ENCODE measurements at places on chromosomes 6 and 20. TPM values are rescaled to one million over a fixed set of nuclear protein-coding genes. Genes with fewer than 3 reads are reported as not detected.
A peak's percentile ranks its signal among the peaks of the same experiment; 100 is the strongest.

DNA sequence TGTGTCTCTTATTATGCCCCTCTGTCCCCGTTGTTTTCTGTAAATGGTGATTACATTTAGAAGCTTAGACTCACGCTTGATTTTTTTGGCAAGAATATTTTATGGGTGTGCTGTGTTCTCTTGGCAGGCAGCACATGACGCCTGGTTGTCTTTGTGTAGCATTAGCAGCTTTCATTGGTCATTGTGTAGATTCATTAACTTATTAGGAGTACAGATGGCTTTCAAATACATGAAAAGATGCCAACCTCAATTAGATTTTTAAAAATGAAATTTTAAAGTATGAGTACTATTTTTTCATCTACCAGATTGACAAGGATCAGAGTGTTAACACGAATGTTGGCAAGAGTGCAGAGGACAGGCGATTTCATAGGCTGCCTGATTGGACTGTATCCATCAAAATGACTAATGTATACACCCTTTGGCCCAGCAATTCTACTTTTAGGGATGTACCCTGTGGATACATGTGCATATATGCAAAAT is 15.2 kb downstream of the COX4I2 start:
- DNase-seq, result no peak

DNA sequence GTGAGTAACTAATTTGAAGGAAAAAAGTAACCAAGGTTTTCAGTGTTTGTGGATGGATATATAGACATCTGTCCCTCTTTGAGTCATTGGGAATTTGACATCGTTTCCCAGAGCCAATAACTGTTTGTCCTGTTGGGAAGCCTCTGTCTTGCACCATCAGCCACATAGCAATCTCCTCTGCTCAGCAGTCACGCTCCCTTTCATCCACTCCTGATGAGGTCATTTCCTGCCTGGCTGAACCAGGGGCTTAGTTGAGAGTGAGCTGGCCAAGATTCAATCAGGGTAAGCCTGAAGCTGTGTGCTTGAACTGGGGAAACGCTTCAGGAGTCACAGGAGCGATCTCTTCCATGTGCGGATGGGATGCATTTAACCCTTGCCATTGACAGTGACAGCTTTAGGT is 121.5 kb upstream of the FOXQ1 start:
- no peak for DNase-seq

DNA sequence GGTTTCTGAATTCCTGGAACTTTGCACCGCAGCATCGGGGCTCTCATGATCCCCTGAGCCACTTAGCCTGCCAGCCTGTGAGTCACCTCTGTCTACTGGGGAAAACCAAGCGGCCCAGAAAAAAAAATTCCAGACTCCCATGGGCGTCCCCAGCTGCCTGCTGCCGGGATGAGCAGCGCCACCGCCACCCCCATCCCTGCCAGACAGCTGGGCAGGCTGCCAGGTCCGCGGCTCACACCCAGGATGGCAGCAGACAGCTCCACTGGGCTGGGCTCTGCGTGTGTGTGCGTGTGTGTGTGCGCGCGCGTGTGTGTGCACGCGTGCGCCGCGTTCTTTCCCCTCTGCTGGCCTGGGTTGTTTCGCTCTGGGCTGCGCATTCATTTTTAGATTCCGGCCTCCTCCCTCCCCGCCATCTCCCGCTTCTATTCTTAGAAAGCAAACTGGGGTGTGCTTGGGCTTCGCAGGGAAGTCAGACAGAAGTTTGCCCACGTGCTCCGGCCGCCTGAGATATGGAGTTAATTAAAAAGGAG is 38.9 kb upstream of the PMEPA1 start:
- DNase-seq, result peak; percentile 89

The ZBTB9 gene
- 3.4 TPM for total RNA-seq

The ENPP3 gene
- 0.13 TPM for total RNA-seq

The BANF2 gene
- 1.5 TPM for total RNA-seq

DNA sequence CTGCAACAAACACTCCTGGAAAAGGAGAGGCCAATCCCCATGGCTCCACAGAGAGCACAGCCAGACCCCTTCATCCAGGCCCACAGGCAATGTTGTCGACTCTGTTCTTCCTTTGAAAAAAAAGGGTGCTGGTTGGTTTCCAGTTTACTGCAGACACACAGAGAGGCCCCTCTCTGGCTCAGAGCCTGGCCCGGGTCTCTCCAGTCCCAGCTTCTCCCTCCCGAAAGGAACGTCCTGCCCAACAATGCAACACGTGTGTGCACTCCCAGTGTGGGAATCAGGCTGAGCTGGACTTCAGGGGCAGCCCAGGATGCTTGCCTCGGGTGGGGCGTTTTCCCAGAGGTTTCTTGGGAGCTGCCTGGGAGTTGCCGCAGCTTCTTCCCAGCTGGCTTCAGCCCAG is 4.5 kb upstream of the NKAIN4 start:
- no peak for DNase-seq

DNA sequence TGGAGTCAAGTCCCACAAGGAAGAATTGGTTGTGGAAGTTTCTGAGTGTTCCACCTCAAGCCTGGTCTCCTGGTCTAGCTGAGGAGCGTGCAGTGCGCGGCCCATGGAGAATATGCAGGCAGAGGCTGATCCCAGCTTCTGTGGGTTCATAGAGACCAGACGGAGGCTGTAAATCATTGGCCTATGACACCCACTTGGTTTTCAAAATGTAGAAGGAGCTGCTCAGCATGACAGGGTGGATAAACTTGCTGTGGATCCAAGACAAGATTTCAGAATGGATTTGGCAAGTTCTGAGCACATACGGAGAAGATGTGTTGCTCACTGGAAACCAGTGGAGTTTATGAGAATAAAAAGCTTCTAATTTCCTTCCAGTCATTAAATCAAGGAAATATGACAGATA is 744 bp downstream of the KIF25 start:
- DNase-seq, result no peak

DNA sequence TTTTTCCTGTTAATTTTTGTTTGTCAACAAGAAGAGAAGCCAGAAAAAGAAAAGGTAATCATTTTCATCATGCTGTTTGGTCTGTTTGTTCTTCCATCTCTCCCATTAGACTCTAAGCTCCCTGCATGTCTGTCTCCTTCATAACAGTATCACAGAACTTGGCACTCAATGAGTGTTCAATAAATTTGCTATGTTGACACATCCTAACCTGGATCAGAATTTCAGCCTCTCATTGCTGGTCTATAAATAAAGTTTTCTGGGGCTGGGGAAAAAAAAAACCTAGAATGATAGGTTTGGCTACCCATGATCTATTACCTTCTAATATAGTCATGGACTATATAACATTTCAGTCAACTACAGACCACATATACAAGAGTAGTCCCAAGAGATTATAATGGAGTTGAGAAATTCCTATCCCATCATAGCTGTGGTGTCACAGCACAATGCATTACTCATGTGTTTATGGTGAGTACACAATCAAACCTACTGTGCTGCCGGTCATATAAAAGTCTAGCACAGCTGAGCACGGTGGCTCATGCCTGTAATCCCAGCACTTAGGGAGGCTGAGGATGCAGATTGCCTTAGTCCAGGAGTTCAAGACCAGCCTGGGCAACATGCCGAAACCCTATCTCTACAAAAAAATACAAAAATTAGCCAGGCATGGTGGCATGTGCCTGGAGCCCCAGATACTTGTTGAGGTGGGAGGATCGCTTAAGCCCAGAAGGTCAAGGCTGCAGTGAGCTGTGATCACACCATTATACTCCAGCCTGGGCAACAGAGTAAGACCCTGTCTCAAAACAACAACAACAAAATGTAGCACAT is 5.9 kb downstream of the NUDT3 start:
- DNase-seq, result no peak

GRCh38 chr6:160226118-160226591 is 32.5 kb downstream of the SLC22A2 start:
- DNase-seq, result no peak

DNA sequence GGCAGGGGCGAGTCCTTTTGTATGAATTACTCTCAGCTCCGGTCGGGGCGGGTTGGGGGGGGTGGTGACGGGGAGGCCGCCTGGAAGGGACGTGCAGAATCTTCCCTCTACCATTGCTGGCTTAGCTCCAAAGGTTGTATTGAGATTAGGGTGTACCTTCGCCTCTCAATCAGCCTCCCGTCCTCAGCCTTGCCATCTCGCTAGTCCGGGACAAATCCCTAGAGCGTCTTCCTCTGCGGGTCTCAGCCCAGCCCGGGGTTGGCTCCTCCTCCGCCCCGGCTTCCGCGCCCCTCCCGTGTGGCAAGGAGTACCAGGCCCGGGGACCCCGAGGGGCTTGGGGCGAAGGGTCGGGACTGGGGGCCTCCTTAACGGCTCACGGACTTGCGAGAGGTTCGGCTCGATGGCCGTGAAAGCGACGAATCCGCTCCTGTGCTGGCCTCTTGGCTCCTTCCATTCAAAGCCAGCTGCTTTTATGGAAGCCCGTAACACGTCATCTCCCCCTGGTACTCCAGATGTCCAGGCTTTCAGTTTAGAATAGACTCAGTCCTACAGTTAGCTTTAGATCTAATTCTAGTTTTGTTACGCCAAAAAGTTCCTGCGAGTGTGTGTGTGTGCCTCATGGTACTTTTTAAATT is 636 bp upstream of the EEF1A1 start:
- DNase-seq, result no peak

The COL9A1 gene
- total RNA-seq, result 1.1 TPM

DNA sequence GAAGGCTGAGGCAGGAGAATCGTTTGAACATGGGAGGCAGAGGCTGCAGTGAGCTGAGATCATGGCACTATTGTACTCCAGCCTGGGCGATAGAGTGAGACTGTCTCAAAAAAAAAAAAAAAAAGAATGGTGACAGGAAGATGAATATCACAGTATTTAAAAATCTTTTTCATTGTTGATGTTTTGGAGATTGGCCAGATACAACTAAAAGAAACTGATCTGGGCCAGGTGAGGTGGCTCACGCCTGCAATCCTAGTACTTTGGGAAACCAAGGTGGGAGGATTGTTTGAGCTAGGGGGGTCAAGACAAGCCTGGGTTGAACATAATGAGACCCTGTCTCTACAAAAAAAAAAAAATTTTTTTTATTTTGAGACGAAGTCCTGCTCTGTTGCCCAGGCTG is 52.1 kb downstream of the TRAF3IP2 start:
- no peak for DNase-seq

DNA sequence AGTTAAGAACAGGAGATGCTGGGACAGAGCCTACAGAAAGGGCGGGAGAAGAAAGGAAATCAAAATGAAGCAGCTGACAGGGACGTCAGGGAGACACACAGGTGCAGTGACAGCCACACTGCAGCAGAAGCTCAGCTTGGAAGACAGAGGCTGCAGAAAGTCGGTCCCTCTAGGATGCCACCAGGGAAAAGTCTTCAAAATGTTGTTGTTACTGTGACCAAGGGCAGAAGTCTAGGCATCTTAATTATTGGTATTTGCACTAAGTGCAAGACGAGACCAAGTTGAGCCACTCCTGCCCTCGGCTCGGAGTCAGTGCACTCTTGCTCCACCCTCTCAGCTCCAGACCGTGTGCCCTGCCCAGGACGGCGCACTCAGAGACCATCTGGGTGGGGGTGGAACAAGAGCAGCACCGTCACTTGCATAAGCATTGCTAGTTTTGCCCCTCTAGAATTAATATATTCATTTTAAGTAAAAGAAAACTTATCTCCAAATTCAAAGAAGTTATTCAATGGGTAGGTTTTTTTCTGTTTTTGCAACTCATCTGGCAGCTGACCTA is 2.6 kb downstream of the PRR18 start:
- no peak for DNase-seq

- no peak for DNase-seq
These were observed 74.3 kb downstream of the ARID1B start for GRCh38 chr6:156851454-156851921.

- no peak for DNase-seq
These were observed 176.3 kb downstream of the KCNQ5 start for GRCh38 chr6:72798196-72798595.

DNA sequence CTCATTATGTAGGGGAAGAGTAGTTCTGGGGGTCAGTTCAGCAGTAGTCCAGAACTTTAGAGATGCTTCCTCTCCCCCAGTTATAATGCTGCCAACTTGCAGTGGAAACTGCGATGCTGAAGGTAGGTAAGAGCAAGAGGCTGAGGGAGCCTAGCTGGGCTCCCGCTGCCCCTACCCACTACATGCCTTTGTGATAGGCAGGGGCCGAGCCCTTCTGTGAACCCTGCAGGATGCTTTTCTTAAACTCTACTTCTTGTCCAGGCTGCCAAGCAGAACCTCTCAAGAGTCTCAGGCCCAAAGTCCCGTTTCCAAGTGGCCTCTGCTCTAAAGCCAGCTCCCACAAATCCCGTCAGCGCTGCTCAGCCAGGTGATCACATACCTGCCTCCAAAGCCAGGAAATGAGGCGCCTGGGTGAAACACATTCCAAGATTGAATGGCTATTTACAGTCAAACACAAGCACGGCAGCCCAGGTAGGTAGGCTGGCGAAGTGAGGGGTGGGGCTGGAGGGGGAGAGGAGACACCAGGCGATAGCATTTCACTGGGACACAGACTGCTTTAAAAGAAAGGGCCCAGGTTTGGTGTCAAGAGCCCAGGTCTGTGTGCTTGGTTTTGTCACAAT is 150.7 kb downstream of the CD24 start:
- peak; percentile 46 for DNase-seq

DNA sequence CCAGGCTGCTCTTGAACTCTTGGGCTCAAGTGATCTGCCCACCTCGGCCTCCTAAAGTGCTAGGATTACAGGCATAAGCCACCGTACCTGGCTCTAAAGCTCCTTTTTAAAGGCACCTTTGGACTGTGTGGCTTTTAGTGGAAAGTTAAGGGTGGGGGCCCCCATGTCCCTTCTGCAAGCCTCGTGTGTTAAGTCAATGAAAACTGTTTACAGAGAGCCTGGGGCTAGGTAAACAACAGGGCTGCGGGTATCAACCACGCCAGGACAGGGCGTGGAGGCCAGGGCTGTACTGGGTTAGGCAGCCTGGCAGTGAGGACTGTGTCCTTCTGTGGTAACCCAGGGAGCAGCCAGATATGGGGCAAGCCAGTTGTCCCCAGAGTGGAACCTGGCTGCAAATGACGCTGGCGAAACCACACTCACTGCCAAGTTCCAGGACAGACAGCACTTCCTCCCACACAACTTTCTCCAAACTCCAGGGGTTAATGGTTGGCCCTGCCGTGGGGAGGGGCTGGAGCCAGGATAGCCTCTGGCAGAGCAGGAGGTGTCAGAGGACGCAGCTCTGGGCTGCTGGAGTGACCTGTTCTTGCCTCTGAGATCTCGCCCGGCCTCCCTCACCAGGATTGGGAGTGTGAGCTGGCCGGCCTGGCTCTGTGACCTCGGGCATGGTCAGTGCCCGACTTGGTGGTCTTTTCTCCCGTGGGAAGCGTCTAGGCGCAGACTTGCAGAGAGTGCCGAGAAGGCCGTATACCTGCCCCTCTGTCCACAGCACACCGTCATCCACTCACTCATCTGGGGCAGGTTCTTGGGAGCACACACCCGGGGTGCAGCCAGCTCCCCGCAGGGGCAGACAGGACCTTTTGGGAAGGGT is 3.2 kb downstream of the SLC17A9 start:
- no peak for DNase-seq

DNA sequence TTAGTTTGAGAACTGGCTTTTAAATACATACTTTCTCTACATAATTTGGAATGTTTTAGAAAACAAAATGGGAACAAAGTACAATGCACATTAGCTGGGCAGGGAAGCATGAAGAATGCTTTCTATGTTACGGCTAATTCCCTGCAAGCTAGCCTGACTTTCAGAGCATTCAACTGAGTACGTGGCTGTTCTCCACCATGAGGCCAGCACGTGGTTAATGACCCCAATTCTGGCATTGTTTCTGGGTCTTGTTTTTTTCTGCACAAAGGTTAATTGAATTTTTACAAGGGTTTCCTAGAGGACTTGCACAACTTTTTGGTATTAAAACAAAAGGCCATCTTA is 208.6 kb upstream of the AGPAT4 start:
- no peak for DNase-seq

GRCh38 chr20:10626896-10627295 is 46.9 kb downstream of the JAG1 start:
- DNase-seq, result no peak

GRCh38 chr20:47568837-47569410 is 67.2 kb downstream of the NCOA3 start:
- no peak for DNase-seq

Data from pancreas (tissue), 10 donors.